ENCODE measurements at places on chromosomes 7 and 10. TPM values are rescaled to one million over a fixed set of nuclear protein-coding genes. Genes with fewer than 3 reads are reported as not detected.
A peak's percentile ranks its signal among the peaks of the same experiment; 100 is the strongest.

Gene PIK3CG
- total RNA-seq: 1.7 TPM

Gene PRLHR
- not detected for total RNA-seq

- peak; percentile 77 for DNase-seq
These were observed 650 bp upstream of the TM9SF3 start for GRCh38 chr10:96587264-96588059.

GRCh38 chr10:50044941-50045664 lies 22.7 kb upstream of the WASHC2A start:
- DNase-seq: no peak

DNA sequence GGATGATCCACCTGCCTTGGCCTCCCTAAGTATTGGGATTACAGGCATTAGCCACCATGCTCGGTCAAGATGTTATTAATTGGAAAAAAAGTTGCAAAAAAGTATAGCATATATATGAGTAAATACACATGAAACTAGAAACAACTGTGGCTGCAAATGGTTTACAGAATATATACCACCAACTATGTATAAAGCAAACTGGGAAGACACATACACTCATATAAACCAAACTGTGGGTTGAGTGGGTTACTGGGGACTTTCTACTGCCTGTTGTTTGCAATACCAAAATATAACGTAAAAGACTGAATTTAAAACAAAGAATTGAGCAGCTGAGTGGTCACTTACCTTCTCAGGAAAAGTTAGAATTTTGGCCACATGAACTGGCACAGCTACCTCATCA lies 8.1 kb downstream of the POLR3A start:
- no peak for DNase-seq

Data from cardiac septum (tissue), 1 donor.